ENCODE measurements at places on chromosomes 1 and 21.

DNA sequence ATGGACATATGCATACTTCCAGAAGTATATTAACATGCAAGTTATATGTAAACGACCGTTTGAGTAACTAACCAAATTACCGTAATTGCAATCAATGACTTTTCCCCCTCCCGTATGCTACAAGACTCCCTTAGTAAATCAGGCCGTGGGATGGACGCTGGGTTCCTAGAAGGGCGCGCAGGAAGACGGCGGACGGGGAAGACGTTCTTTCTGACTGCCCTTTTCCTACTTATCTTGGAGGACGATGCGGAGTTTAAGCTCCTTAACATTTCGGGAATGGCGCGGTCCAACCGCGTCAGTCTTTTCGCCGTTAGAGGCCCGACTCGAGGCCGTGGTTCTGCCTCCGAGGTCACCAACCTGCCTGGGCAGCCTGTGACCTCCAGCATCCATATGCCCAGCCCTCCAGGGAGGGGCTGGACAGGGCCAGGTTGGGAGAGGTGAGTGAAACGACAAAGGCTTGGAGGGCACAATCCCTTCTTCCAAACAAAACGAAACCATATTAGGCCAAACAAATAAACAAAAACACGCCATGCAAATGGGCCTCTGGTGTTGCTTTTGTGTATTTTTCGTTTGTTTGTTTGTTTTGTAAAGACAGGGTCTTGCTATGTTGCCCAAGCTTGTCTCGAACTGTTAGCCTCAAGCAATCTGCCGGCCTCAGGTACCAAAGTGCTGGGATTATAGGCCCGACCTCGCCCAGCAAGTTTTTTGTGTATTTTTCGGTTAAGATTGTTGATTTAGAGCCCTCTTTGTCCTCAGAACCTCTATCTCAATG, 873 bp upstream of the PI4KB start:
- no peak for DNase-seq

GRCh38 chr1:24369199-24369598, 44.4 kb downstream of the STPG1 start:
- DNase-seq, result no peak

GRCh38 chr1:184189361-184189760, 137.8 kb downstream of the TSEN15 start:
- no peak for DNase-seq

GRCh38 chr1:7538849-7539768, 232.0 kb upstream of the VAMP3 start:
- no peak for DNase-seq

GRCh38 chr1:9413877-9414213, 121.2 kb downstream of the SPSB1 start:
- no peak for DNase-seq

DNA sequence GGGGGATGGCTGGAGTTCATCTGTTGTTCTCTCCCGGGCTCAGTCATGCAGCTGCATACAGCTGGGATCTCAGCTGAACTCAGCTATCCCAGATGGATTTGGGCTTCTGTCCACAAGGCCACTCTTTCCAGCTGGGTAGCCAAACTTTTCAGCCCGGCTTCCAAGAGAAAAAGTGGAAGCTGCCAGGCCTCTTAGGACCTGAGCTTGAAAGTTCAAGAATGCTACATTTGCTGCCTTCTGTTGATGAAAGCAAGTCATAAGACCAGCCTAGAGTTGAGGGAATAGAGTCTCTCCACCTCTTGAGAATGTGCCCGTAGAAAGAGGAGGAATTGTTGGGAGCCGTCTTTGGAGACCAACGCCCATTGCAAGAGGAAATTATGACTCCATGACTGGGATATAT, 95.3 kb downstream of the C1orf21 start:
- no peak for DNase-seq

- DNase-seq, result no peak
Measured at GRCh38 chr1:70504176-70504820, 93.2 kb downstream of the CTH start.

DNA sequence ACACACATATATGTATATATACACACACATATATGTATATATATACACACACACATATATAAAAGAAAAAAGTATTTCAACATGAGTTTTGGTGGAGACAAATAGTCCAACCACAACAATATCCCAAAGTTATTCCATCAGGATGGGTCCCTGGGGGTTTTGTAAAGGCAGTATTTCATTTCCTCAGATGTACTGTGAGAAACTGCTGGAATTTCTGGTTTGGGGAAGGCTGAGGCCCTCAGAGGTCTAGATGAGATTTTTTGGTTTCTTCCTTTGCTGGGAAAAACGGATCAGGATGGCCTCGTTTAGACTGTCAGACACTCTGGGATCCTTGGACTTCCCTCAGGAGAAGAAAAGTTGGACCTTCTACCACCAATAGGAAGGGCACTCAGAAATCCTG, 36.5 kb upstream of the TENT5B start:
- no peak for DNase-seq

DNA sequence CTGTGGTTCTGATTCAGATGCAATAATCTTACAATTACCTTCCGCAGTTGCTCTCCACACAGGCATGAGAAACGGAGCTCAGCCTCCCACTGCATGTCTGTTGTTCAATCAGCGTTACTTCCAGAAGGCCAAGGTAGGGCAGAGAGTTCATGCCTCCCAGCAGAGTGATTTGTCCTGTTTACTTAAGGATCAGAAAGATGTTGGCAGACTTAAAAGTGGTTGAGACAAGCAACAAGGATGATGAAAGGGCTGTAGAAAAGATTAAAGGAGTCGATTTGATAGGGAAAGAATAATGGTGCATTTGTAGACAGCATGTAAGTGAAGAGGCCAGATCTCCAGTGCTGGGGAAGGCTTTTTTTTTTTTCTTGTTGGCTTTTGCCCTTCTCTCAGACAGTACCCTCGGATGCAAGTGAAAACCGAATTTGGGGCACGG, 26.6 kb downstream of the ARMH1 start:
- DNase-seq, result no peak

Data from SW 1271 (cell line).